Occipital lobe (tissue), 3 donors: ENCODE measurements at places on chromosomes 6 and 20. TPM values are rescaled to one million over a fixed set of nuclear protein-coding genes. Genes with fewer than 3 reads are reported as not detected.

DNA sequence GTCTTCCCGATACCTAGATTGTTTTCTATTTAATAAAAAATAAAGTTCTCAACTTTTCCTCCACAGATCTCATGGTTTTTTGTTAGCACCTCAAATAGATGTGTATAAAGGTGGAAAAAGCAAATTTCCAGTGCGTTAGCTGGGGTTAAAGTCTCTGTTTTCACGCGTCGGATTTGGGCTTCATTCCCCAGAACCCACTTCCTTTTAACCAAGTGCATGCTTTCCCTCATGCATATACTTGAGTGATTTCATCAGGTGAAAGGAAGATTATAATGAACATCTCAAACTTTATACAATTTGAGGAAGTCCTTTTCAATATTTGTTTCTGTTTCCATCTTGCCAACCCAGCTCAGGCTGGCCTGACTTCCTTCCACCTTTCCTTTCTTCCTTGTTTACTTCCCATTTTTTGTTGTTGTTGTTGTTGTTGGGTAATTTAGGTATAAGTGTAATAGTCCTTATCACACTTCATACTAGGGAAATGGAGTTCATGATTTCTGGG lies 43.9 kb upstream of the GGTLC1 start:
- no peak for DNase-seq

DNA sequence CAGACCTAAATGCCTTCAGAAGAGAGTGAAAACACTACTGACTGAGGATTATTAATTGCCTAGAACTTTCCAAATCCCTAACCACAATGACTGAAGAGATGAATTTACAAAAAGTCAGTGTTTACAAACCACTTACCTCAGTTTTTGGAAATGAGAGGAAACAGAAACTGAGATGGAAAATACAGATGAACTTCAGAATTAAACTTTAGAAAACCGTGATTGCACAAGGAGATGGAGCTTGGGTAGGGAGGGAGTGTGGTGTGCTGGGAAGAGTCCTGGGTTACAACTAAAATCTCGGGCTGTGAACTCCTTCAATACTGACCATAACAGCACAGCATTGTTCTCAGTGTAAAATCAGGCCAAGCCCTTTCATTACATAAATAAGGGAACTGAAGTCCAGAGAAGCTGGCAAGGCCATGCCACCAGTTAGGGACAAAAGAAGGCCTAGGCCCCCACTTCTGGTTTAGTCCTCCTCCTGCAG lies 4.0 kb downstream of the ELMO2 start:
- DNase-seq = no peak

GRCh38 chr6:145963216-145964068 lies 716 bp downstream of the SHPRH start:
- peak; percentile 78 for DNase-seq

DNA sequence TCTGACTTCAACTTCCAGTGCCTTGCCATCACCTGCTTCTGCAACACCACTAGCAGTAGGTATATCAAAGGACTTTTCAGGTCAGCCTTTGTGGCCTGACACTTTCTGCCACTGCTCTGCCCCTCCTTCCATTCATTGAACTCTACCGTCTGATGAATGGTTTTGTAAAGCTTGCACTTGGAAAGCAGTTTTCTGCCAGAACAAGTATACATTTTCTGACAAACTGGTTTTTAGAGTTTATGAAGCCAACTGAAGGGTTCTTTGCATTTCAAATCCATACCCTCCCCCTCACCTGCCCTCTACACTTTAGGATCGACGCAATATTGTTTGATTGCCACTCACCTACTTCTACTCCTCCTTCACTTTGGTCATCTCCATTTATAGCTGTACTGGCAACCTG lies 603.1 kb downstream of the HACE1 start:
- DNase-seq = no peak

- DNase-seq = no peak
Measured at GRCh38 chr20:3777381-3777715, 3.9 kb downstream of the SPEF1 start.

DNA sequence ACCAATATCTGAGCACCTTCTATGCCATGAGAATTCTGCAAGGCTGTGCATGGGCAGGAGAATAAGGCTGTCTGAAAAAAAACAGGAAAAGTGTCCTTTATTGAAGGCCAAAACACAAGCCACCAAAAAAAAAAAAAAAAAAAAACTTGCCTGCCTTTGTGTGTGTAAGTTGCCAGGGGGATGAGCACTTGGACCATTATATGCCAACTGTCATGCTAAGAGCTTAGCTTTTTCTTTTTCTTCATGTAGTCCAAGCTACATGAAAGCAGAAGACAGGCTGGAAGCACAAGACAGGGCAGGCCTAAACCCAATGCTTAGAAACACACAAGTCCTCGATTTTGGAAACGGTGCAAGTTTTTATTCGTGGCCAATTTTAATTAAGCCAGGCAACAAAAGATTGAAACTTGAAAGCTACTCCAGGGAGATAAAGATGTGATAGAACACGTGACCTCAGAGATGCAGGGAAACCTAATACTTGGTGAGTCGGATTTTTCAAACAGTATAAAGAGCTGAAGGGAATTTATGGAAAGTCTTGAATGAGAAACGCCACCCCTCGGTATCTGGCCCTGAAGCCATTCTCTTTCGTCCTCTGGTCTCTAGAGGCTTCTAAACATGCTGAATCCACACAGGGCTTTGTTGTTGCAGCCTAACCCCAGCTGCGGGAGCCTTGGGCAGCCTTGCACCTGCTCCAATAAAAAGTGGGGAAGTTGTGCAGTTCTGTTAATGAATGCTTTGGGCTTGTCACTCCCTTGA lies 8.6 kb downstream of the BMP7 start:
- no peak for DNase-seq

GRCh38 chr6:157245436-157245835 lies 77.9 kb downstream of the TMEM242 start:
- no peak for DNase-seq

DNA sequence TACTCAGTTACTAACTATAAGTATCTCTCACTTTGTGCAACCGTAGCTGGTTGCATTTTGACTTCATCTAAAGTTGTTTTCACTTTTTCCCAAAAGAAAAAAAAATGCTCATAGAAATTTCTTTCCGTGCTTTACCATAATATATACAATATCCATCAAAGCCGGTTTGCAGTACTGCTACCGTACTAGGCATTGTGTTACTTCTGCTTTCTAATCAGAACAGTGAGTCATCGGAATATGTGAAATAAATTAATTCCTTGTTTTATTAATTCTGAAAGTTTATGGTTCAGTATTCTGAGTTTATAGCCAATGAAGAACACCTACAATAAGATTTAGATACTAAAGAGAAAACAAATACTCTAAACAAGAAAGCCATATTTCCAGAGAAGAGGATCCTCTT lies 72.5 kb downstream of the TNFRSF21 start:
- no peak for DNase-seq

GRCh38 chr20:62500237-62500864 lies 24.6 kb upstream of the GATA5 start:
- no peak for DNase-seq

DNA sequence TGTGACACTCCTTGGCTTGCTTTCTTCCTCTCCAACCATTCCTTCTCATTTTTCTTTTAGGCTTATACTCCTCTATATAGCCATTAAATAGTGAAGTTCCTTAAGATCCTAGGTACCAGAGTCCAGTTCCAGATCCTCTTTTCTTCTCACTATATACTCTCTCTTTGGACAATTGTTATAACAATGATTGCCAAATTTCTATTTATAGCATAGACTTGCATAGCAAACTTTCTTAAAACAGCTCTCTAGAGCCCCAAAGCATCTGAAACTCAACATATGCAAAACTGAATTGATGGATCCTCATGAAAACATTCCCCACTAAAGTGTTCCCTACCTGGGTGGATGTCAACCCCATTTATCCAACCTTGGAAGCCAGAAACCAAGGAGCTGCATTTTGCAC lies 13.4 kb downstream of the PHIP start:
- DNase-seq = no peak

DNA sequence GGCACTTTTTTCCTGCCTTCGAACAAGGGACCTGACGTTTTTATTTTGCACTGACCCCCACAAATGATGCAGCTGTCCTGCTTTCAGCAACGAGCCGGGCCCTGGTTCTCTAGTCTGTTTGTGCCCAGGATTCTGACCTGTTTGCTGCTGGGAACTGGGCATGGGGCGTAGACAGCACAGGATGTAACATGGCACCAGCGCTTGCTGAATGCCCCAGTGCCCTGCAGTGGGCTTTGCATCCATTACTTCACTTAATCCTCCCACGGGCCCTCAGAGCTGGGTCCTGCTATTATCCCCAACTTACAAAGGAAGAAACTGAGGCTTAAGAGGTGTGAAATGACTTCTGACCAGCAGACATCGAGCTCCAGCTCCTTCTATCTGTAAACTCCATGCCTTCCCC lies 80.4 kb upstream of the PMEPA1 start:
- DNase-seq = no peak

DNA sequence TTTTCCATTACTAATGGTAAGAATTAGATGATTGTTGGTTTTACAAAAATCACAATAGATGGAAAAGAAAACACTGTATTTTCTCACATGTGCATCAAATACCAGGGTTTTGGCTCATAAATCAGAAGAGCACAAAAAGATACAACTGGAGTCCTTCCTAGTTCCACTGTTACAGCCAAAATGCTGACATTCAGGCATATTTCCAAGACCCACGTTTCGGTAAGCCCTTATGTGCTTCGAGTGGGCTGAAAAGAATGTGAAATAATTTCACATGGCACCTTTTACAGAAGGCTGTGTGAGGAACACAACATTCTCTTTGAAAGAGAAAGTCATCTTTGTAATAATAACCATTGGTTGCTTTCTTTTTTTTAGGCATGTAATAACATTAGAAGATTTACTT lies 326.7 kb upstream of the FLRT3 start:
- no peak for DNase-seq

- no peak for DNase-seq
Measured at GRCh38 chr20:33944914-33945313, 48.8 kb upstream of the RALY start.

DNA sequence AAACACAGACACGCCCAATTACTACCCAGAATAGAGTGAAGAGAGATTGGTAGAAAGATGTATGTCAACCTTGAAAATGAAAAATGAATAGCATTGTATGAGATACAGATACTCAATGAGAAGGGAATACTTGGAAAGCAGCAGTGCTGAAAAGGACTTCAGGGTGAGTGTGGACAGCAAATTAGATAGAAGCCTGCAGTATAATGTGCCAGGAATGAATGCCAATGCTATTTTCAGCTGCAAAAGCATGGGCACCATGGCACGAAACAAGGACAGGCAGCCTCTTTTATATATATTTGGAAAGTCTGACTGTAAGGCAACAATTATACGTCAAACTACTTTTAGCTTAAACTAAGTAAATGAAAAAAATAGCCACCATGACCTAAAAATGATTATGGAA lies 118.2 kb downstream of the PTCHD4 start:
- DNase-seq = no peak

GRCh38 chr20:40203032-40203431 lies 486.0 kb downstream of the MAFB start:
- DNase-seq = no peak

- no peak for DNase-seq
Measured at GRCh38 chr6:104591573-104592334, 268.0 kb downstream of the HACE1 start.

DNA sequence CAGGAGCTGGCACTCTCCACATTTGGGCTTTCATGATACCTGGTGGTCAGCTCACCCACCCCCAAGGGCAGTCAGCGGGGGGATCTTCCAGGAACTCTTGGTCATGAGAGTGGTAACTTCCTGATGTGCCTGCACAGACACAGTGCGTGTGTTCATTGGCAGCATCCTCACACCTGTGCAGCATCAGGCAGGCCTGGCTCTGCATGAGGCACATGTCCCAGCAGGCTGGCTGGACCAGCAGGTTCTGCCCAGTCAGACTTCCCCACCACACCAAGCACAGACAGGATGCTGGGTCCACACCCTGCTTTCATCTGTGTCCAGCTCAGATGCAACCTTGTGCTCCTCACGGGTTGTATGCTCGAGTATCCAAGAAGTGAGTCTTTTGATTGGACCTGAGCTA lies 15.7 kb upstream of the UNC93A start:
- DNase-seq = no peak

- DNase-seq = no peak
Measured at GRCh38 chr6:117771403-117771802, 96.1 kb downstream of the NUS1 start.

GRCh38 chr6:168416531-168416930 lies 24.5 kb upstream of the SMOC2 start:
- no peak for DNase-seq

BPIFB2 gene
- total RNA-seq = 0.31 TPM

RBM24 gene
- total RNA-seq = 31.2 TPM

POLH gene
- 13.6 TPM for total RNA-seq

ADGRF4 gene
- not detected for total RNA-seq

ARMC12 gene
- total RNA-seq = 0.47 TPM

ADGRF1 gene
- total RNA-seq = not detected

COL21A1 gene
- 1.9 TPM for total RNA-seq
